ENCODE measurements at places on chromosomes 16 and 17.

DNA sequence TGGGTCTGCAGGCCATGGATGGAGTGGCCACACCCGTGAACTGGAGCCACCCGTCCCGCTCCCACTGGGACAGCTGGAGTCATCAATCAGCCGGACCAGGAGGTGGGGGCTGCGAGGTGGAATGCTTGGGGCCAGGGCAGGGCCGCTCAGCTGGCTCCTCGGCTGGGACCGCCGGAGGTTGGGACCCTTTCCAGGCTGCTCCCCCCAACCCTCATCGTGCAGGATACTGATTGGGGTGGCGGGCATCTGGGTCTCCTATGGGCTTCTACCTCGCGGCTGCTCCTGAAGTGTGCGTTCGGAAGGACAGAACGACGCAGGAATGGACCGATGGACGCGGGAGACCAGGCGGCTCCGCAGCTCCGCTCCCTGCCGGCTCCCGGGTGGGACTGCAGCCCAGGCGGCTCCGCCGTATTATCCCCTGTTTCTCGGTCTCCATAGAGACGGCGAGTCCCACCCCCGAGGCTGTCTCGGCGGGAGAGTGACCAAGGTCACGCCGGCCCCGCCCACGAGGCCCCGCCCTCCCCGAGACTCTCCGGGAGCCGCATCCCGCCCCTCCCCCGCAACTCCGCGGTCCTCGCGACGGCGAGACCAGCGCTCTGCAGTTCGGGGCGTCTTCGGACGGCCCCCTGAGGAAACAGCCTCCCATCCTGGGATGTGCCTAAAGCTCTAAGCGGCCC, at the start of gene TPPP3:
Gene TPPP3, minus strand, starts transcription at position 388 of the 677 bp plus-strand sequence. CDS start 2,387 bp downstream, outside the sequence.
- peak; percentile 50 for DNase-seq

DNA sequence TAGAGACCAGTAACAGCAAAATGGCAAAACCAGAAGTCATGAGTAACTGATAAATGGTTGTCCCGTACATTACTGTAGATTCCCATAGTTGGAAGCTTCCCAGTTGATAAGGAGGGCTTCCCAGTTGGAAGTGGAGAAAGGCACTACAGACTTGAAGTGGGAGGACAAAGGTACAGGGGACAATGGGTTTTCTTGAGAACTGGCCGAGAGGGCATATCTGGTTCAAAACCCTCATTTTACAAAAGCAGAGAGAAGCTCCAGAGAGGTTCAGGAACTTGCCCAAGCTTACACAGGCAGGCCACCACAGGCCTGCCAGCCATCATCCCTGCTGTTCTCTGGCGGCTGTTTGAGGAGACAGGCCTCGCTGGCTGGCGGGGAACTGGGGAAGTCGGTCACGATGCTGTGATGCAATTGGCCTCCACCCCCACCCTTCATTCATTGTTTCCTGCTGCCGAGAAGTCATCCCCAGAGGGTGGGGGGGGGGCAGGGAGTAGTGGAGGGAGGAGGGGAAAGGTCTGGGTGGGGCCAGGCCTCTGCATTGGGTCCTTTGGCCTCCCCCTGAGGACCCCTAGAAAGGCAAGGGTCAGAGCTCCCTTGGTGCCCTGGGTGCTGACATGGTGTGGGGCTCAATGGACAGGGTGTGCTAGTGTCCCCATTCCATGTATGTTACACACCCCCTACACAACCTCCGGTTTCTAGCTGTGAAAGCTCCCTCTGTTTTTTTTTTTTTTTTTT, 3.0 kb downstream of the UBALD2 start:
- peak; percentile 76 for DNase-seq

DNA sequence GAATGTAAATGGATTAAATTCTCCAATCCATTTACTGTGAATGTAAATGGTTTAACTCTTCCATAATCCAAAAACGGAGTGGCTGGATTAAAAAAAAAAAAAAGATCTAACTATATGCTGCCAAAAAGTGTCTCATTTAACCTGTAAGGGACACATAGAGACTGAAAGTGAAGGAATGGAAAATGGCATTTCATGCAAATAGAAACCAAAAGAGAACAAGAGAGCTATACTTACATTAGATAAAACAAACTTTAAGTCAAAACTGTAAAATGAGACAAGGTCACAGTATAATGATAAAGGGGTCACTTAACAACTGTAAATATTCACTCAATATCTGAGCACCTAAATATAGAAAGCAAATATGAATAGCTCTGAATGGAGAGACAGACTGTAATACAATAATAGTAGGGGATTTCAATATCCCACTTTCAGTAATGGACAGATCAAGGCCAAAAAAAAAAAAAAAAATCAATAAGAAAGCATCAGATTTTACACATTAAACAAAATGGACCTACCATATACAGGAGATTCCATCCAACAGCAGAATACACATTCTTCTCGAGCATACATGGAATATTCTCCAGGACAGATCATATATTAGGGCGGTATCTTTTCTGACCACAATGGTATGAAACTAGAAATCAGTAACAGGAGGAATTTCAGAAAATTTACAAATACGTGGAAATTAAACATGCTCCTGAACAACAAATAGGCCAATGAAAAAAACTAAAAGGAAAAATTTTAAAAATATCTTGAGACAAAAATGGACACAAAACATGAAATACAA, 36.4 kb downstream of the CDR2 start:
- DNase-seq = no peak

DNA sequence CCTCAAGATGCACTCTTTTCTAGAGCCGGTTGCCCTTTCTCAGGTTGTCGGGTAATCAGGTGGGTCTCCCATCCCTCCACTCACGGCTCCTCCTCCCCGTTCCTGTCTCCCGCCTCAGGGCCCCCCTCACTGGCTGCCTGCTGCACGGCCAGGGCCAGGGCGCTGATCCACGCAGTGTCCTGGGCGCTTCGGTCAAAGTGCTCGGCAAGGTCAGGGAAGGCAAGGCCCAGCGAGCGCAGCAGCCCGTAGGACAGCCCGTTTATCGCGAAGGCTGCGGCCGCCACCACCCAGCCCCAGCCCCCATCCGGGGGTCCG, 753 bp downstream of the SLC16A11 start:
- DNase-seq = no peak

GRCh38 chr16:85616607-85617321, 3.6 kb downstream of the GSE1 start:
- no peak for DNase-seq

- DNase-seq = peak; percentile 67
Measured at GRCh38 chr17:82320956-82321927, 3.8 kb upstream of the CD7 start.

- no peak for DNase-seq
Measured at GRCh38 chr16:16022683-16023064, 73.3 kb downstream of the ABCC1 start.

DNA sequence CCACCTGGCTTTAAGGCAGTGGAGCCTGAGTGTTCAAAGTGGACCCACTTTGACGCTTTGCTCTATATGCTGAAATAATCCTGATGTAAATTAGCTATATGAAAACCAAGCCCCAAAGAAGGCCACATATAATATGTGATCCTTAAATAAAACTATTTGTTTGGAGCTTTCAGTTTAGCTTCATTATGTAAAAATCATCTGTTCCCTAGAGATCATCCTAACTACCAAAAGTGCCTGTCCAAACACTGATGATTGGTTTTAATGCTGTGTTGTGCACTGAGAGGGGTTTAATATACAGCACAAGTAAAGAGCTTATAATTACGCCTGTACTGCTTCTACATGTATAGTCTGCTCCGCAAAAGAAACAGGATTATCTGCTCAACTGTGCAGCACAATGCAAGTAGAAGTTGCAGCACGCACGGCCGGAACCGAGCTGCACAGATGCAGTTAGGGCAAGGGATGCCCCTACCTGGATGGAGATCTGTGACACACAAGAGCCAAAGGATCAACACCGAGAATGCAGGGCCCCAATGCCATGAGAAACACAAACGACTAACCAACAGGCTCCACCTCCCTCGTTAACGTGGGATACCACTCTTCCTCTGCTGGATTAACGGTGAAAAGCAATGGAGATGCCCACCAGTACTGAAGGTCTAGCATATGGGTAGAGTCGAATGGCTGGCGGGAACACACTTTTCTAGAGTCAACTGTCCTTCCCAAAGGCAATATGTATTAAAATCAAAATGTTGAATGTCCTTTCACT, 20.5 kb downstream of the USP7 start:
- DNase-seq = no peak

- peak; percentile 91 for DNase-seq
Measured at GRCh38 chr16:89289428-89290395, 72.2 kb downstream of the ZNF778 start.

GRCh38 chr17:35972535-35972934, 8.8 kb downstream of the CCL16 start:
- no peak for DNase-seq

DNA sequence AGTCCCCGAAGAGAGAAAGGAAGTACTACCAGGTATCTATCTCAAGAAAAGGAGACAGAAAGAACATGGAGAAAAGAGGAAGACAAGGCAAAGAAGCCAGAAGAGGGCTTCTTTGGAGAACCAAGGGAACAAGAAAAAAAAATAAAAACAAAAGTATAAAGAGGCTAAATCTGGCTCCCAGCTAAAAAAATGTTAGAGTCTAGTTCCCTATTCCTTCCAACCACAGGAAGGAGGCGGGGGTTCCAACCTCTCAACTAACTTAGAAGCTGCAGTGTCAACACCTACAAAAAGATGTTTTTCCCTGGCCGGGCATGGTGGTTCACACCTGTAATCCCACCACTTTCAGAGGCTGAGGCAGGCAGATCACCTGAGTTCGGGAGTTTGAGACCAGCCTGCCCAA, 13.4 kb downstream of the UTP6 start:
- no peak for DNase-seq

GRCh38 chr17:27747462-27748359, 52.6 kb downstream of the NOS2 start:
- DNase-seq = no peak

GRCh38 chr16:49896447-49896964, 40.6 kb upstream of the ZNF423 start:
- DNase-seq = no peak

DNA sequence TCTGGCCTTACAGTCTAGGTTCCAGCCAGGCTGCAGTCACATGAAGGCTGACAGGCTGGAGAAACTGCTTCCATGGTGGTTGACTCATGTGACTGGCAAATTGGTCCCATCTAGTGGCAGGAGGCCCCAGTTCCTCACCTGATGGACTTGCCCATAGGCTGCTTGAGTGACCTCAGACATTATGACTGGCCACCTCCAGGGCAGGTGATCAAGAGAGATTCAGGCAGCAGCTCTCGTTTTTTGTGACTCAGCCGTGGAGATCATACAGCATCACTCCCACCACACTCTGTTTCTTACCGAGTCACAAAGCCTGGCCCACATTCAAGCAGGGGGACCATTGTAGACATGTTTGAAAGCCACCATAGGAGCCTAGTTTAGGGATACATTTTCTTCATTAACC, 34.5 kb downstream of the SIAH1 start:
- no peak for DNase-seq

- no peak for DNase-seq
Measured at GRCh38 chr17:55705847-55706246, 16.8 kb downstream of the TMEM100 start.

GRCh38 chr17:16973760-16974540, 2.0 kb upstream of the TNFRSF13B start:
- DNase-seq = no peak

DNA sequence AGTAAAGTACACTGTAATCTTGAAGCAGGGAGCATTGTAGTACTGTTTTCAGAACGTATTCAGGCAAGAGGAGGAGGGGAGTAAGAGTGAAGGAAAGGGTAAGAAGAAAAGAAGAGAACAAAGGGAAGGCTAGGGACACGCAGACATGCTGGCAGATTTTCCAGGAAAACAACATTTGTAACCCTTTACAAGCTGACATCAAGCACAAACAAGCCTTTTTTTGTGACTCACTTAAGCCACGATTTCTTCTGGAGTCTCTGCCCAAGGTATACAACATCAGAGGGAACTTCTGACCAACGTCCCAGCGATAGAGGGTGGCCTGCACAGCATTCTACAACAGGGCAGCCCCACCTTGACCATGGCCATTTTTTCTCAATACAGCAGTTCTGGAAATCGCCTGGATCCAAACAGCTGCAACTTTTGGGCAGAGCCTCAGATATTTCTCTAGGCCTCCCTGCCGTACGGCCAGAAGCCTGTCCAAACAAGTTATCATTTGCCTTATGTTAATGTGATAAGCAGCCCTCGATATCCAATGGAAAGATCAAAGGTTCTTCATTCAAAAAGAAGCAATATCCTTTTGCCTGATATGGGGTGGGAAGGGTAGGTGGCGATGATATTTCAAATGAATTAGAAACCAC, 247.3 kb downstream of the ZFHX3 start:
- no peak for DNase-seq

- no peak for DNase-seq
Measured at GRCh38 chr17:65807361-65807760, 245.9 kb upstream of the AXIN2 start.

DNA sequence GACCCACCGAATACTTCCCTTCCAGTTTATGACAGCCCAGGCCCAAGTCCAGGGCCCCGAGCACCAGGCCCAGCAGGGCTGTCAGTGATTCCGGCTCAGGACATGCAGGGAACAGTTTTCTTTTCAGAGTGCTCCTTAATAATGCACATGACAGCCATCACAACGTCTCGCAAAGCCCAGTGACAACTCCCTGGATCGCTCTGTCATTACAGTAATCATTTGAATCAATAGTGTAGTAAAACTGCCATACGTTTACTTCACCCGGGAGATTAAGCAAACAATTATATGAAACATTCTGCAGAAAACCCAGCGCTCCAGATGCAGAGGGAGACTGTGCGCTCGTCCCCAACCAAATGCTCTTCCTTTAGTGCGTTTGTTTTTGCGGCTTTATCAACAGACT, 162.6 kb upstream of the CDH13 start:
- no peak for DNase-seq

DNA sequence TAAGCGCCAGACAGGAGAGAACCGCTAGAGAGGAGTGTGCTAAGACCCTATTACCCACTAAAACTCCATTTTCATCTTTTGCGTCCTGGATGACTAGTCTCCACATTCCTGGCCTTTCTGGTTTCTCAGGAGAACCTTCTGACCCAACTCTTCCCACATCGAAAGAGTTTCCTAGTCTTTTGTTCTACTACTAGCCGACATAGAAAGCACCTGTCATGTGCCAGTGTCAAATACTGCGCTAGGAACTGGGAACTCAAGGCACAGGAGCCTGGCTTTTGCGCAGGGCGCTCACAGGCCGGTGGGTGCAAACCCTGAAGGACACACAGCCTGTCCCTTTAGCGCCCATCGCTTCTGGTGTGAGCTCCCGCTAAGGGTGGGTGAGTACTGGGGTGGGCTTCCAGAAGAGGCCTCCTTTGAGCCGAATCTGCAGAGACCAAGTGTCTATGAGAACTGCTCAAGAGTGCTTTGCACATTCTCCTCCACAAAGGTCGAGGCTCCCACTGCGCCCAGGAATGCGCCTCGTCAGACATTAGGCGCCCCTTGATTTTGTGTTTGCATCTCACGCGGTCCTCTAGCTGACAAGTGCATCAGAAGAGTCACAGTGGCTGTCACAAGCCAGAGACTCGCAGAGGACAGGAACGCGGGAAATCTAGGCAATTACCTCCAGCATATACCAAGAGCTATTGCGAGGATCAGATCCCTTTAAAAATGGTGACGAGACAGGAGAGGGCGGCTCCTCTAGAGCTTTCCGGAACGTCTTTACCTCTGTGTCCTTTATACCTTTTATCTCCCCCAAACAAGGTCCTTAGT, 2.0 kb upstream of the PSMB3 start:
- no peak for DNase-seq
